ENCODE measurements at places on chromosomes 16 and 17.
A peak's percentile ranks its signal among the peaks of the same experiment; 100 is the strongest.

- DNase-seq, result no peak
Observed at GRCh38 chr16:75943705-75944514, 217.6 kb upstream of the CPHXL start.

DNA sequence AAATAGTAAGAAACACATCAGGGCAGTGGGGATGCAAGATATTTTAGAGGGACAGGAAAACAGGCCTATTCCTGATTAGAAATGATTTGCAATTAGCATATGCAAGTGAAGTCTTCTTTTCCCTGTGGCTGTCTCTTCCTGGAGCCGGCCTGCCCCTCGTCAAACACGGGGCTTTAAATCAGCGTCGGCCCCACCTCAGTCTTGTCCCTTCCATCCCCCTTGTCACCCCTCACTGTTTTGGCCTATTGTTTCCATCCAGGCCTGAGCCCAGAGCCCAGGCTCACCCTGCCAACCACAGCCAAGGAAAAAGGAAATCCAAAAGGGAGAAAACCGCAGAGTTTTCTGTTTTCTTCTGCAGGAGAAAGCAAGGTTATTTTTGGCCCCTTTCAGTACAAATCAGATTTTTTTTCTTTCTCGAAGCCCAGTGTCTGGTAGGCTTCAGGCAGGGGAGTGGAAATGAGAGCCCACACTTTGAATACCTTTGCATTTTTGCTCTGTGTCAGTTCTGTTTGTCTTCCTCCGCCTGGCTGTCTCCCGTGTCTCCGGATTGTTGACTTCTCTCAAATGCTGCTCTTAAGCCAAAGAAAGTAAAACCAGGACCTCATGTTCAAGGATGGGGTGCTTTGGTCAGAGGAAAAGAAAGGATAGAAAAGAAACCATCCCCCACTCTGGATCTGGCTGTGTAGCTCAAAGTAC is 399.9 kb upstream of the CDH11 start:
- no peak for DNase-seq

- no peak for DNase-seq
Observed at GRCh38 chr16:86129541-86129940, 230.6 kb downstream of the IRF8 start.

- DNase-seq, result peak; percentile 34
Observed at GRCh38 chr17:28807925-28808634, 34.5 kb downstream of the FAM222B start.

GRCh38 chr17:8117367-8117979 is 841 bp downstream of the ALOXE3 start:
- DNase-seq, result no peak

DNA sequence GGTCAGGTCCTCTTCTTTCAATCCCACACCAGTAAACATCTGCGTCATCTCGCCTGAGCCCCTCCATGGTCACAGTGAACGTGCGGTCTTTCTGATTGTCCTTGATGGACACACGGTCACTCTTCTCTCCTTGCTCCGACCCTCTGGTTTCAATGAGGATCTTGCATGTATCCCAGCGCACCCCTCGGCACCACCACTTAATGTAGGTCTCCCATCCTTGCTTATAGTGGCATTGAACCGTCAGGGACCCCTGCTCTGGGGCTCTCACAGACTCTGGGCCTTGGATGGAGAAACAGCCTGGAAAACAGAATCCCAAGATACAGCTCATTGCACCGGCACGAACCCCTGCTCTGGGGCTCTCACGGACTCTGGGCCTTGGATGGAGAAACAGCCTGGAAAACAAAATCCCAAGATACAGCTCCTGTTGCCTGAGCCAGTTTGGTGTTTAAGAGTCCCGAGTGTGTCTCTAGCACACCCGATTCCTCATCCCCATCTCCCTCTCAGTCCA is 5.4 kb downstream of the CD300LB start:
- no peak for DNase-seq

GRCh38 chr16:8587065-8587464 is 3.2 kb downstream of the TMEM114 start:
- DNase-seq, result no peak

GRCh38 chr16:17224879-17225281 is 245.9 kb downstream of the XYLT1 start:
- no peak for DNase-seq

DNA sequence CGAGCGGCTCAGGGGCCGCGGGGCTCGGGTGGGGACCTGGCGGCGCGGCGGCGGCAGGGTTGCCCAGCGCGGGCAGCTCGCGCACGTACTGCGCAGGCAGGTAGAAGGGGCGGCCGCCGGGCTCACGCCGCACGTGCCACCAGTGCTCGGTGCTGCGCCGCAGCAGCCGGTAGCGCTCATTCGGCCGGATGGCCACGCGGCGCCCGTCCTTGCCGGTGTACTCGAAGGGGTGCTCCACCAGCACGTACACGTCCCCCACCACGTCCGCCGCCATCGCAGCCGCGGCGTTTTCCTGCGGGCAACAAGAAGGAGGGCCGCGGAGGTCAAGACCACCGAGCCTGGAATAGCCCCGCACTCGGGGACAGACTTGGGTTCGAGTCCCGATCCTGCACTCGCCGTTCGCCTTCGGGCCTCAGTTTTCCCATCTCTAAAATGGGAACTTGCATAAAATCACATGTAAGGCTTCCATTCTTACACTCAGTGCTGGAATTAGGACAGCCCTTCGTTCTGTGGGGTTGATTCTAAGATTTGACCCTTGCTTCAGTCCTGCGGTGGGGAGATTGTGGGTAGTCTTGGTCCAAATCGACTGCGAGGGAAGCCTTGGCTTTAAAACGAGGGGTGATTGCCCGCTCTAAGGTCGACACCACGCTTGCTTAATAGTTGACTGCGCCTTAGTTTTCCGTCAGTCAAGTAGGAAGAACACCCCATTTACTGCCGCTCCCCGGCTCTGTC is 2.5 kb downstream of the ARHGAP27 start:
- DNase-seq, result no peak

GRCh38 chr16:86758932-86759331 is 180.6 kb downstream of the FOXL1 start:
- no peak for DNase-seq

DNA sequence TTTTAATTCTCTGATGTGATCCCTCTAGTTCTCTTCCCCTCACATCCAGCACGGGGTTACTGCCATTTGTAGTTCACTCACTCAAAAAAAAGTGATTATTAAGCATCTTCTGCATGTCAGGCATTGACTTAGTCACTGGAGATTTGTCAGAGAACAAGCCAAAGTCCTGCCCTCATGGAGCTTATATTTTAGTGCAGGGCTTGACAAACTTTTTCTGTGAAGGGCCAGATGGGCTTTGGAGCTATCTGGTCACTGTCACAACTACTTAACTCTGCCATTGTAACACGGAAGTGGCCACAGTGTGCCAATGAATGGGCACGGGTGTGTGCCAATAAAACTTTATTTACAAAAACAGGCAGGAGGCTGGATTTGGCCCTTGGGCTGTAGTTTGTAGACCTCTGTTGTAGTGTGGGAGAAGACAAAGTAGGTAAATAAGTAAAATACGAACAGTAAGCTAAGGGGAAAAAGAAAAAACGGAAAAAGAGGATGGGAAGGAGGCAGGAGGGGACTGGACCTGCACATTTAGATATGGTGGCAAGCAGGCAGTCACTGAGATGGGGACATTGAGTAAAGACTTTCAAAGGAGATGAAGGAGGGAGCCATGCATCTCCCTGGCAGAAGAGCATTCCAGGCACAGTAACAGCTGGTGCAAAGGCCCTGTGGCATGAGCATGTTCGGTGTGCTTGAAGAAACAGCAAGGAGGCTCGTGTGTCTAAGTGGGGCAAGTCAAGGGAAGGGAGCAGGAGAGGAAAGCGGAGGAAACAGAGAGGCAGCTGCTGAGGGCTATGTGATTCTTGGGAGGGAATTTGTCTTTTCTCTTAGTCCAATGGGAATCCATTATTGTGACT is 202.8 kb upstream of the CACNG3 start:
- no peak for DNase-seq

GRCh38 chr17:60971515-60972369 is 294.1 kb downstream of the BCAS3 start:
- peak; percentile 8 for DNase-seq

GRCh38 chr16:77721752-77722308 is 484 bp upstream of the NUDT7 start:
- DNase-seq, result no peak

DNA sequence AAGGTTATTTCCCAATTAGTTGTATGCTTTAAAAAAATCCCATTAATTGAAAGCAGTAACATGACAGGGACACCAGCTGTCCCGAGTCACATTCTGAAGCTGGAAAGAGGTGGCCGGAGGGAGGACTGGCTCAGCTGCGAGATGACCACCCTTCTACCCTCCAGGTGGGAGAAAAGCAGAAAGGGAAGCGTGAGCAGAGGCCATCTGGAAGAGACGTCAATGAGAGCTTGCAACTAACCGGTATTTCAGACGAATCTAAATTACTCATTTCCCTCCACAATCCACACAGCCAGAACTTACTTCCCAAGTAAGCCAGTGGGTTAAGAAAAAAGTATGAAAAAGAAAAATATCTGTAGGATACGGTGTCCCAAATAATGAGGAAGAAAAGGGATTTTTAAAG is 28.5 kb upstream of the SLC38A8 start:
- DNase-seq, result no peak

GRCh38 chr16:7021653-7022275 is 310.9 kb upstream of the RBFOX1 start:
- no peak for DNase-seq

- DNase-seq, result no peak
Observed at GRCh38 chr16:52398491-52398960, 148.4 kb downstream of the TOX3 start.

DNA sequence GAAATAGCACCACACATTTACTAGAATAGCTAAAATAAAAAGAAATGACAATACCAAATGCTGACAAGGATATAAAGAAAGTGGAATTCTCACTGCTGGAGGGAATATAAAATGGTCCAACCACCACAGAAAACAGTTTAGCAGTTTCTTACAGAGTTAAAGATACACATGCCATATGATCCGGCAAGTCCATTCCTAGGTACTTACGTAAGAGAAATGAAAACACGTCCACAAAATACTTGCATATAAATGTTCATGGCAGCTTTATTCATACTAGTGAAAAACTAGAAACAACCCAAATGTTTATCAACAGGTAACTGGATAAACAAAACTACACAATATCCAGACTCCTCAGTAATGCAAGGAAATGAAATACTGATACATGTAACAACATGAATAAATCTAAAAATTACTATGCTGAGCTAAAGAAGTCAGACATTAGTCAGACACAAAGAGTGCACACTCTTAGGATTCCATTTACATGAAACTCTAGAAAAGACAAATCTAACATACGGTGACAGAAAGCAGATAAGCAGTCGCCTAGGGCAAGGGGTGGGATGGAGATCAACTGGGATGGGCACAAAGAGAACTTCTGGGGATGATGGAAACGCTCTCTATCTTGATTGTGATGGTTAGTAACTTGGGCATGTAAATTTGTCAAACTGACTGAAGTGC is 76.4 kb downstream of the SMG6 start:
- DNase-seq, result no peak

- DNase-seq, result no peak
Observed at GRCh38 chr16:11004973-11005610, 60.7 kb downstream of the CLEC16A start.

GRCh38 chr16:71807905-71808592 is 585 bp downstream of the AP1G1 start:
- DNase-seq, result no peak

GRCh38 chr16:27235055-27235937 is 32.0 kb downstream of the KDM8 start:
- peak; percentile 76 for DNase-seq

DNA sequence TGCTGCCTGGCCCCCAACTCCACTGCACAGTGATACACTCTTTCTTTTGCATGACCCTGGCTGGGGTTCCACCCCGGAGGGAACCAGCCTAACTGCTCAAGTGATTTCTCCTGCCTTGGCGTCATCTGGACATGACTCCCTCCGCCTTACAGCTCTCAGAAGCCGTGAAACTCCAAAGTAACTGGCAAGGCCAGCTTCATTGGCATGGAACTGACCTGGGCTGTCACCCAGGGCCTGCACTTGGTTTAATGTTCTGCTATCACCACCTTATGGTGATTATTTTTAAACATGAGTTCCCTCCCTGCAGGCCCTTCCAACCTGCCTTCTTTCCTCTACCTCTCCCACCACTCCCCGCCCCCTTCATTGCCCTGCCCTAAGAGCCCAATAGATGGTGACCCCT is 139.7 kb upstream of the CDH5 start:
- no peak for DNase-seq

- no peak for DNase-seq
Observed at GRCh38 chr16:58379736-58380135, 12.5 kb upstream of the GINS3 start.

DNA sequence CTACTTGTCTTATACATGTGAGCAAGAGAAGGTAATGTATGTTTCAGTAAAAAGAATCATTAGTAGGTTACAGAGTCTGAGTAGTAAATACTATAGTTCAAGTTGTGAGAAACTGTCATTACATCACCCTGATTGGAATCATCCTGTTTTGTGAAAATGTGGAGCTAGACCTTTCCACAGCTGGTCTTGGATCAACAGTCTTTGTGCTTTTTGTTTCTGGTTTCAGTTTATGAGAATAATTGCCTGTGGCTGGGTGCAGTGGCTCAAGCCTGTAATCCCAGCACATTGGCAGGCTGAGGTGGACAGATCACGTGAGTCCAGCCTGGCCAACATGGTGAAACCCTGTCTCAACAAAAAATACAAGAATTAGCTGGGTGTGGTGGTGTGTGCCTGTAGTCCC is 19.7 kb upstream of the SHISA9 start:
- DNase-seq, result no peak

GRCh38 chr17:64420143-64420670 is 28.7 kb upstream of the MILR1 start:
- peak; percentile 67 for DNase-seq

DNA sequence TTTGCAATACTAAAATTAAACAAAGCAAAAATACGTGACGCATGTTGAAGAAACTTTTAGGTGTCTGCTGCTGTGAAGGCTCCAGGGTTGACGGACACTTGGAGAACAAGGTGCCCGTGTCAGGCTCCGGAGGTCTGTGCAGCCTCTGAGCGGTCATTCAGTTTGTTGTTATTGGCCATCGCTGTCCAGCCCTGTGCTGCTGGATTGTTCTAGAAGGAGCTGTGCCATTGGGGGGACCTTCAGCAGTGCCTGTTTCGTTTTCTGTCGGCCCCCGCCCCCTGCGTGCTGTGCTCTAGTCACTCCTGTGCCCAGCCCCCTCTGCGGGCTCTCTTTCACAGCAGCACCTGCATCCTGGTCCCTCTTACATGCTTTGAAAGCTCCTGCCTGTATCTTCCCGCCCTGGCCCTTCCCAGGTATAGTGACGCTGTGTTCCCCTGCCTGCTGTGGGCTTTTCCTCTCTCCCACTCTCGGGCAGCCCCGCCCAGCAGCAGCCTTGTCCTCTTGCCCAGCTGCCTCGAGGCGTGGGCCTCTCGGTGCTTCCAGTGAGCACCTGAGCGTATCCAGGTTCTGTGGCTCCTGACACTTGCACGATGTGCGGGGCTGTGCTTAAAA is 50.7 kb downstream of the RNF213 start:
- DNase-seq, result no peak

DNA sequence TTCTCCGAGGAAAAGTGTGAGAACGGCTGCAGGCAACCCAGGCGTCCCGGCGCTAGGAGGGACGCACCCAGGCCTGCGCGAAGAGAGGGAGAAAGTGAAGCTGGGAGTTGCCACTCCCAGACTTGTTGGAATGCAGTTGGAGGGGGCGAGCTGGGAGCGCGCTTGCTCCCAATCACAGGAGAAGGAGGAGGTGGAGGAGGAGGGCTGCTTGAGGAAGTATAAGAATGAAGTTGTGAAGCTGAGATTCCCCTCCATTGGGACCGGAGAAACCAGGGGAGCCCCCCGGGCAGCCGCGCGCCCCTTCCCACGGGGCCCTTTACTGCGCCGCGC is at the start of gene ERBB2:
ERBB2 (plus strand) TSS at position 247 of the 330 bp plus-strand sequence. CDS start 175 bp downstream, outside the sequence.
- DNase-seq, result no peak

GRCh38 chr17:50203604-50204345 is 2.3 kb upstream of the COL1A1 start:
- no peak for DNase-seq

Measured in NCI-H345 (cell line).